ENCODE measurements at places on chromosomes 2 and 18.

DNA sequence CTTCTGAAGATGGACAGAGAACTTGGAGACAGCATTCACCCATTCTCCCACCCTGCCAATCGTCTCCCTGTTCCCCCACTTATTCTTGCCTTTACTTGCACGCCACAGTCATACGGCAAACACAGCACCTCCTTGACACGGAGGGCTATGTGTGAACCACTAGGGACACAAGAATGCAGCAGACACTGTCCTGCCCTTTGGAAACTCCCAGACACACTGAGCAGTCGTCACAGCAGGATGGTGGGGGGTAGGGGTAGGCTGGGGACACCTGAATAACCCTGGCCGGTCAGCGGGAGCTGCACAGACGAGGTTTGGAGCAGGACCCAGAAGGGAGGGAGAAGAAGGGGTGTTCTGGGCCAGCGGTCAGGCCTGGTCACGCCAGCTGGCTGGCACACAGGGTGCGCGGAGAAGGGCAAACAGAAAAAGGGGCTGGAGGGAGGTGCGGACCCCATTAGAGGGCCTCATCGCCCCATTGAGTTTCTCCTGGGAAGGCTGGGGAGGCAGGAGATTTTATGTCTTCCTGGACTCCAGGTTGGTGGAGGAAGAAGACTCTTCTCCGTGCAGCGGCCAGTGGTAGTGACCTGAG, 40.0 kb upstream of the FOSL2 start:
- DNase-seq, result no peak

- no peak for DNase-seq
These were observed 62.7 kb downstream of the CLHC1 start for GRCh38 chr2:55169359-55169758.

GRCh38 chr18:72830109-72830508, 37.7 kb downstream of the NETO1 start:
- no peak for DNase-seq

- no peak for DNase-seq
These were observed 209.6 kb downstream of the TWIST2 start for GRCh38 chr2:239057533-239057932.

- no peak for DNase-seq
These were observed 21.3 kb downstream of the CDK15 start for GRCh38 chr2:201827621-201828020.

DNA sequence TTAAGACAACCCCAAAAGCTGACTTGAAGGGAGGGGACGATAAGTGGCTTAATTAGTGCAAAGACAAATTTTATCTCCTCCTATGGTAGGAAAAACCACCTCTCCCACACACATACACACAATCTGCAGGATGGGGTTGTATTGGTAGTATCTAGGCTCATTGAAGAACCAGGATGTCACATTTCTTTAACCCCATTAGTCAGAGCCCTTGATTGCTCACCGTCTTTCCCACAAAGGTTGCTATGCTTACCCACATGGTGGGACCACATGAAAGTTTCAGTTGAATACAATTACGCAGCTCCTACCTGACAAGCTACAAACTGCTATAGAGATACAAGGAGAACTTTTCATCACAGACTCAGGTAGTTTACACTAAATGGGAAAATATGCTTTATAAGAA, 765.0 kb upstream of the CELF4 start:
- no peak for DNase-seq

- no peak for DNase-seq
These were observed 510.6 kb downstream of the ERBB4 start for GRCh38 chr2:212027681-212028628.

DNA sequence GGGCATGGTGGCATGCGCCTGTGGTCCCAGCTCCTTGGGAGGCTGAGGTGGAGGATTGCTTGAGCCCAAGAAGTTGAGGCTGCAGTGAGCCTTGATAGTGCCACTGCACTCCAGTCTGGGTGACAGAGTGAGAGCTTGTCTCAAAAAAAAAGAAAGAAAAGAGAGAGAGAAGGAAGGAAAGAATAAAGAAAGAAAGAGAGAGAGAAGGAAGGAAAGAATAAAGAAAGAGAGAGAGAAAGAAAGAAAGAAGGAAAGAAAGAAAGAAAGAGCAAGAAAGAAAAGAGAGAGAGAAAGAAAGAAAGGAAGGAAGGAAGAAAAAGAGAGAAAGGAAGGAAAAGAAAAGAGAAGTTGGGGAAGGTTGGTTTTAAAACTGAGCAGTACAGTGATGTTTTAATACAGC, 49.0 kb upstream of the ACSL3 start:
- no peak for DNase-seq

- no peak for DNase-seq
These were observed 423.8 kb upstream of the MEX3C start for GRCh38 chr18:51621113-51621863.

DNA sequence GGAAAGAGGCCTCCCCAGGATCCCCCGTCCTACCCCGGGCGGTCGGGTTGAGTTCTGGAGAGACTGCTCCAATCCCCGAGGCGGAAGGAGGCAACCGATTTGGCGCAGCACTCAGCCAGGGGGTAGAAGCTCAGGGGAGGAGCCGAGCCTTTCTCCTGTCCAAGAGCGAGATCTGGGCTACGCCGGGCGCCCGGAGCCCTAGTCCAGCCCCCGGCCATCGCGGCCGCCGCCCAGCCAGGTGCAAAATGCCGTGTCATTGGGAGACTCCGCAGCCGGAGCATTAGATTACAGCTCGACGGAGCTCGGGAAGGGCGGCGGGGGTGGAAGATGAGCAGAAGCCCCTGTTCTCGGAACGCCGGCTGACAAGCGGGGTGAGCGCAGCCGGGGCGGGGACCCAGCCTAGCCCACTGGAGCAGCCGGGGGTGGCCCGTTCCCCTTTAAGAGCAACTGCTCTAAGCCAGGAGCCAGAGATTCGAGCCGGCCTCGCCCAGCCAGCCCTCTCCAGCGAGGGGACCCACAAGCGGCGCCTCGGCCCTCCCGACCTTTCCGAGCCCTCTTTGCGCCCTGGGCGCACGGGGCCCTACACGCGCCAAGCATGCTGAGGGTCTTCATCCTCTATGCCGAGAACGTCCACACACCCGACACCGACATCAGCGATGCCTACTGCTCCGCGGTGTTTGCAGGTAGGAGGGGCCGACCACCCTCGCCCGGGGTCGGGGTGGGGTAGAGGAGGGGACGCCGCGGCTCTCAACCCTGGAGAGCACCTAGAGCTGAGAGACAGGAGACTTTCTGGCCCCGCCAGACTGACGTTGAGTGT, at the start of gene DYSF:
Gene DYSF, plus strand, starts transcription at position 158 of the 817 bp plus-strand sequence.
- DNase-seq, result no peak

DNA sequence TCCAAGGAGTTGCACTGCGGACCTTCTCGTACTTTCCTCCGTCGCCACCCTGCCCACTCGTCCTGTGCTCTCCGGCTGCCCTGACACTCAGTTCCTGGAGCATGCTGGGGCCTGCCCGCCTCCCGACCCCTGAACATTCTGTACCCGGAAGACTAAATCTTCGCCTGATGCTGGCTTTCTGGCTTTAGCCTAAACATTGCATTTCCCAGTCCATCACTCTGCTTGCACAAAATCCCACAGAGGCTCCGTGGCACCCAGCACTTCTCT, 550 bp upstream of the SFXN5 start:
- no peak for DNase-seq

- DNase-seq, result no peak
These were observed 24.8 kb downstream of the NCK2 start for GRCh38 chr2:105769504-105769903.

- DNase-seq, result no peak
These were observed 31.1 kb downstream of the SERTAD2 start for GRCh38 chr2:64622443-64623241.

DNA sequence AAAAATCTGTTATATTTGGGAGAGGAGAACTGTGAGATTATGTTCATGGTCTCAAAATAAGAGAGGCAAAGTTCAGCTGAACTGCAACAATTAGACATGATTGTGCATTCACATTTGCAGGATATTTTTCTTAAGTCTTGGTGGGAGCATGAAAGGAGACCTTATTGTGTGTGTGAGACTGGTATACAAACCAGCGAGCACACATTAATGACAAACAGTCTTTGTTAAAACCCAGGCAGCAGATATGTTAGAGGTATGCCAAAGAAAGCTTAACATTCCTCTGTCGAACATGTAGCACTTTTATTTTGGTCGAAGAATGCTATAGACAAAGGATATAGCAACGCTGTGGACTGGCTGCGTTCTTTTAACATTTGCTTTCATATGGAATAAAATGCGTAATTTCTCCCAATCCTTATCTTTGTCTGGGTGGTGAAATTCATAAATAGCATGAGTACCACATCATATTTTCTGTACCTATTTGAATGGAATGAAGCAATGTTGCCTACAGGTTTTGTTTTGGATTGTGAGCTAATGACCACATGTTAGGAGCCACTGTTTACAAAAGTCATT, 88.4 kb downstream of the ICOS start:
- DNase-seq, result no peak

DNA sequence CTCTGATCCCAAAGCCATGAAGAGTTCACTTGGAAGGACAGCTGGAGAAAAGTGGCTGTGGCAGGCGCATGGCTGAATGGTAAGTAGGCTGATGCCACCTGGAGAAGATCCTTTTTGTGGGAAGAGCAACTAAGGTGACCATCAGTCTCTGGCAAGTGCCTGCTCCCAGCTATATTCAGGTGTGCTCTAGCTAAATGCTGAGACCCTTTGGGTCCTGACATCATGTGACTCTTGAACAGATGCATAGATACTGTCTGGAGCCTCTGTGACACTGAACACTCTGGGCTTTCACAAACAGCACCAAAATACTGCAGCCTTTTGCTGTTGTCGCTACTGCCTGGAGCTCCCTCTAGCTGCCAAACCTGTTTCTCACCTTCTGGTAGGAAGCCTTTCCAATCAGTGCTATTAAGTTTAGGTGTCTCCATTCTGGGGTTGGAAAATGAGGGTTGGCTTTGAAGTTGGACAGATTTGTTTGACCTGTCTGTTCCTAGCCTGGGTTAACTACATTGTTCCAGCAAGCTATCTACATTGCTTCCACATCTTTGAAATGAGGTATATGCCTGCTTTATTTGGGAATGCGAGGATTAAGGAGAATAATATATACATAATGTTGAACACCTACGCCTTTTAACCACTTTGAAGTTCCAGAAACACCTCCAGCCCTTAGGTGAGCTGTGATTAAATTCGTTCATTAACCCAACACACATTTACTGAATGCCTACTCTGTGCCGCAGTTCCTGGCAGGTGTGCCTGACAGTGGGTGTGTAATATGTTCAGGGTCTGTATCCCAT, 3.1 kb downstream of the EGR4 start:
- no peak for DNase-seq

- no peak for DNase-seq
These were observed 13.4 kb upstream of the ADGRF3 start for GRCh38 chr2:26359886-26360473.

- DNase-seq, result no peak
These were observed 39.2 kb downstream of the COL4A4 start for GRCh38 chr2:227124811-227125210.

DNA sequence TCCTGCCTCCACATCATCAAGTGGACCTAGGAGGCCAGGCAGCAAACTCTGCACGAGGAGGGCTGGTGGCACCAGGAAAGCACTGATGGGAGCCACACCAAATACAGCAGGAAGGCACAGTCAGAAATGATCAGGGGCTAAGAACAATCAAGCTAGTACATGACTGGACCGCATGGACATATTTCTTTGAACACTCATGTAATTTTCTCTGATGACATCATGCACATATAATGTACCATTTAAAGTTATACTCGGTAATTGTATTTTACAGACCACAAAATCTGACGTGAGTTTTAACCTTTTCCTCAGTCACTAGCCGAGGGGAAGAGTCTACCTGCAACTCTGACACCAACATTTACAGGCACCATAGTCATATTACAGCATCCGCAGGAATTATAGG, 76.7 kb downstream of the XDH start:
- DNase-seq, result no peak

GRCh38 chr2:121723316-121723715, 13.4 kb downstream of the NIFK start:
- DNase-seq, result no peak

GRCh38 chr18:9337873-9338272, 3.3 kb downstream of the TWSG1 start:
- no peak for DNase-seq

DNA sequence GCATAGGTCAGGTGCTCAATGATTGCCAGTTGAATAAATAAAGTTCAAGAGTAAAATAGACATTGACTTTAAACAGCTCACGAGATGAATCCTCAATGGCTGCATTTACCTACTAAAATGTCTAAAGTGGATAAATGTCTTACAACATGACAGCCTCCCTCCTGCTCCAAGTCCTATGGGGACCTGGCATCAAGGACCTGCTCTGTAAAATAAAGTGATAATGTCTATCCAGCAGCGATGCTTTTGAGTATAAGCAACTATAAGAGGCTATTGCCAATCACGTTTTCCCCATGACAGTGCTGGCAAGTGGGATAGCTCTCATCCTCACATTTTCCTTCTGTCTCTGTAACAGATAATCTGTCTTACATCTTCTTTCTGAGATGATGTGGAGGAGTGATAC, 37.0 kb downstream of the RASGRP3 start:
- DNase-seq, result no peak

- DNase-seq, result no peak
These were observed 76.8 kb downstream of the CACNB4 start for GRCh38 chr2:152022090-152022489.

DNA sequence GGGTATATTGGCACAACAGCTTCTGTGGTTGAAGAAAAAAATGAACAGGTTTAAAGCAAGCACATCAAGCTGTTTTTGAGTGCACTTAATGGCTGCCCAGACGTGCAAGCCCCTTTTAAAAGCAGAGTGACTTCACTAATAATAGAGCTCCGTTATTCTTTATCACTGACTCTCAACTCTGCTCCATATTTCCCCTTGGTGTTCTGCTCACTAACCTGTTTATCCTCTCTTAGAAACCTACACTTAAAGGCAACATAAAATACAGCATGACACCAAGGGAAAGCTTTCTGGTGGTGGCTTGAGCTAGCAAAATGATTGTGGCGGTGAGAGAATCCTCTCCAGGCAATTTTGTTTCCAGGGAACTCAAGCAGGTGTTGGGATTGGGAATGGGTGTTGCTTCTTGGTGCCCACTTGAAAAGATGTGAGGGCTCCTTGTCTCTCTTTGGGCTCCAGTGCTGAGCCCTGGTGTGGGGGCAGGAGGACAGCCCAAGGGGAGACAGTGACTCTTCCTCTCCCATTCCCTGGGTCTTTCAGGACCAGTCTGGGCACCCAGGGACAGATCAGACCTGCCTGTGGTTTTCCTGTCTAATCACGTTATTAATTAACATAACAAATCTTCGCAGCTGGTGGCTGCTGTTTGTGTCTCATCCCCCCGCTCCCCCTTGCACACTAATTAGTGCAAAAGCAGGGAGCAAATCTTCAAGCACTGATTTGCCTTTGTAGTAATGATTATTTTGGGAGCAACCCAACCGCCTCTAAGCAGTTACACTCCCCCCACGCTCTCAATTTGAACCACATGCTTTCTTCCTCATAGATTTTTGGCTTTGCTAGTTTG, 289.4 kb upstream of the CXCR4 start:
- no peak for DNase-seq

DNA sequence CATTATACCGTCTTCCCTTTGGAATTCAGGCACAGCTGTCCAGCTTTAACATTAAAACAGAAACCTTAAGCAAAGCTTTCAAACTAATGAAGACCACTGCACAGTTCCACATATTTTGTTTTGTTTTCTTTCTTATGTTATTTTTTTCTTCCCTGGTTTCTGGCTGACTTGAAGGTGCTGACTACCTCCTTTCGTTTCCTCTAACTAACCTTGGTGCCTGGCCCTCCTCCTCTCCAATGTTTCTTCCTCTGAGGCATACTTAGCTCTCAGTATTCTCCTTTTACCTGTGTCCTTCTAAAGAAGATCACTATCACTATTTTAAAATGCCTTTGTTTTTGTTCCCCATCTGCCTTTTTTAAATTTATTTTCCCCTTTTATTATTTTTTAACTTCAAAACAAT, 433.3 kb upstream of the SPHKAP start:
- DNase-seq, result no peak

- DNase-seq, result no peak
These were observed 277.7 kb upstream of the FBXO11 start for GRCh38 chr2:48183991-48184390.

Data from stimulated activated CD8-positive, alpha-beta memory T cell treated with anti-CD3 and anti-CD28 coated beads, Interleukin-12 subunit alpha, Interleukin-12 subunit beta, amount 100 ng/mL, for 4 hours (primary cell).